ENCODE measurements at places on chromosomes 2 and 18.

- no peak for DNase-seq
Observed at GRCh38 chr2:235026649-235027557, 75.1 kb downstream of the SH3BP4 start.

GRCh38 chr2:238670111-238670585 lies 177.7 kb upstream of the TWIST2 start:
- no peak for DNase-seq

- DNase-seq, result no peak
Observed at GRCh38 chr2:160574468-160575140, 81.0 kb upstream of the RBMS1 start.

GRCh38 chr2:239461291-239462190 lies 60.7 kb upstream of the HDAC4 start:
- DNase-seq, result no peak

DNA sequence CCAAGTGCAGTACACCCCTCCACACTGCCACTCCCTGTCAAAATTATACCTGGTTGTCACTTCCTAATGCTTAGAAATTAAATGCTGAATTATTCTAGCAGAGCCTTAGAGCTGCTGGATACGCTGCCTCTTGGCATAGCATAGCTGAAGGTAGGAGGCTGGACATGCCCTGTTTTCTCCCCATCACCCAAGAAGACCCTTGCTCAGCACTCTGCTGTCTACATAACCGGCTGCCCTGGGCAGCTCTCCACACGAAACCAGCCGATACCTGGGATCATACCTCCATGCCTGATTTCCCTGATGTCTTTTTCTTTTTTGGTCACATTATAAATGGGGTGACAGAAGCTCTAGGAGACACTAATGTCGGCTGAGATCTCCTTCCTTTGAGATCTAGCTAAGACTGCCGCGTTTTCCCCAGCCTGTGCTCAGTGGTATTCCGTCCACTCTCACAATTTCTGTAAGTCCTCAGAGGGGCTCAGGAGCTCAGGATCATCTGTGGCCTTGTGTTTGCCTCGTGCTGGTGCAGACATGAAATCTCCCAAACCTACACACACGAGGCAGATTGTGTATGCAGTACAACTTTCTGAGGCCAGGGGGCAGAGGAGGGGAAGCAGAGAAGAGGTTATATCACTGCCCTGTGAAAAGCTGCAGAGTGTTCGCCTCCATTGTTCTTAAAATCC lies 13.5 kb upstream of the ZAP70 start:
- DNase-seq, result peak; percentile 33

- DNase-seq, result no peak
Observed at GRCh38 chr2:180289627-180290026, 282.5 kb upstream of the CWC22 start.

GRCh38 chr2:127475788-127476187 lies 50.5 kb downstream of the IWS1 start:
- DNase-seq, result no peak

- no peak for DNase-seq
Observed at GRCh38 chr2:4762951-4763376, 929.2 kb upstream of the SOX11 start.

DNA sequence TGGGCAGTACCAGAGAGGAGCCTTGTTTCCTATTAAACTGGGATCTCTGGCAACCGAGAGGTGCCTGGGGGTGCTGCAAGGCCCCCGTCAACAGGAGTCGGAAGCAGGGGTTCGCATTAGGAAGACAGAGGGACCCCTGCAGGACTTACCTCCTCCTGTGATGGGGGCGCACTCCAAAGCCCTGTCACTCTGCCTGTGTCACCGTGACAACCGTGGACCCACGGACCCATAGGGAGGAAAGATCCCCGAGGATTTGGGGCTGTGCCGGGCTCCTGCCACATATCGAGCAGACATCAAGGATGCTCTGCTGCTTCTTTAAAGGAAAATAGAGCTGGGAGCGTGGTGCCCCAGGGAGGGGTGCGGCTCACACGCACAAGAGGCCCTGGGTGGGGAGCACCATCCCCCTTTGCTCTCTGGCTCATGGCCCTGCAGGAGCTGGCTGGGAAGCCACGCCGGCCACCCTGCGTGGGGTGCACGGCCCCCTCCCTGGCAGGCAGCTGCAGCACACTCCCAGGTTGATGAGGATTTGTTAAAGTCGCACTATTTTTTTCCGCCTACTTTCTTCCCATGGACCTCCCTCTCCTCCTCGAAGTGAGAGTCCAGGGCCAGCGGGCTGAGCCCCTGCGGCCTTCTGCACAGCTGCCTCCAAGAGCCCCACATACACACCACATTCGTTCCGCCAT lies 167.5 kb downstream of the TWIST2 start:
- DNase-seq, result no peak

GRCh38 chr18:35460736-35461161 lies 37.0 kb downstream of the INO80C start:
- DNase-seq, result no peak

DNA sequence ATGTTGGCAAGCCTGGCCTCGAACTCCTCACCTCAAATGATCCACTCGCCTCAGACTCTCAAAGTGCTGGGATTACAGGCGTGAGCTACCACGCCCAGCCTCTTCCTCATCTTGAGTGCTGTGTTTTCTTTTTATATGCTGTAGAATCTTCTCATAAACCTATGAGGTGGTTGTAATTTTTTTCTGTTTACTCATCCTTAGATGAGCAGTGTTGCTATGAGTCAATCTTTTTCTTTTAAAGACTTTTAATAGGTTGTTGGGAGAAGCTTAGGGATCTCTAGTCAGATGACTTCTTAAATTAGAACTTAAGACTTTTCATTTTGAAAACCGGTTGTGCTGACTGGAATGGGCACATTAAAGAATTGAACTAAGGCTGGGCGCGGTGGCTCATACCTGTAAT lies 8.7 kb upstream of the AAK1 start:
- DNase-seq, result no peak

DNA sequence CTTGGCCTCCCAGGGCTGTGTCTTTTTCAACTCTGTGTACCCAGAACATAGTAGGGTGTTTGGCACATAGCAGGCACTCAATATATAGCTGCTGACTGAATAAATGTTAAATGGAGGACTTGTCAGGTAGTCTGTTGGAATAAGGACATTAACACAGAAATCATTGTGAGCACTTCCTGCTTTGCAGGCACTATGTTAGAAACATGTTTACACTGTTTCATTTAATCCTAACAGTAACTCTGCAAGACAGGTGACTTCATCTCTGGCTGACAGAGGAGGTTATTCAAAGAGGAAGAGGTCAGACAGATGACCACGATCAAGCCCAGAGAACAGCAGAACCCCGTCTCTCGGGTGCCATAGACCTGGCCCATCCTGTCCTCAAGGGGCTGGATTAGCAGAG lies 28.0 kb upstream of the PIEZO2 start:
- DNase-seq, result no peak

- DNase-seq, result no peak
Observed at GRCh38 chr2:160365716-160366367, 127.8 kb downstream of the RBMS1 start.

DNA sequence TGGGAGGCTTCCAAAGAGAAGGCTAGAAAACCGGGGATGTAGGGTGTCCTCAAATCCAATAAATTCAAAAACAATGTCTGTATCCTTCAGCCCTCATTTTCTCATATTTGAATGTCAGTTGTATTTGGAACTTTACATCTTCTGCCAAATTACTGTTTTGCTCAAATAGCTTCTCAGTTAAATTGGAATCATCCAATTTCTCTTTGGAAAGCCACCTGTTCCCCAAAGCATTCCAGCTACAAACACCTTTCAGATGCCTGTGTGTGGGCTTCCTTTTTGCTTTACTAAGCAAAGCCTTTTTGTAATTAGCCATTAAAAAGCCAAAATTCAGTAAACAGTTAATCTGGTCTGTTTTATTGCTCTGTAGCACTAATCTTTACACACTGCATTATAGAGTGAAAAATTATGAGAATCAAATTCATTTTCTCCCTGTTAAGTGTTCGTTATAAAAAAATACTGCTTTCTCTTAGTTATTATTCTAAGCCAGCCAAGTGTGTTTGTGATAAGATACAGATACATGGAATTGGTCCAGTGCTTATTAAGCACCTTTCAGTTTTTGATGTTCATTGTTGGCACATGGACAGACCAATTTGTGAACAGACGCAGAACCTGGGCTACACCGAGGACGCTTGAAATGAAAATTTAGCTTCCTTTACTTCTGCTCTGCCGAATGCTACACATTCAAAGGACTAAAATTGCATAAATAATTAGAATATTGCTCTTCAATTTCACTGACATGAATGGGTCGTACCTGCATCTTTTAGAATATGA lies 151.6 kb downstream of the RTN4 start:
- DNase-seq, result no peak

- DNase-seq, result no peak
Observed at GRCh38 chr2:231172025-231172424, 26.4 kb upstream of the ARMC9 start.

DNA sequence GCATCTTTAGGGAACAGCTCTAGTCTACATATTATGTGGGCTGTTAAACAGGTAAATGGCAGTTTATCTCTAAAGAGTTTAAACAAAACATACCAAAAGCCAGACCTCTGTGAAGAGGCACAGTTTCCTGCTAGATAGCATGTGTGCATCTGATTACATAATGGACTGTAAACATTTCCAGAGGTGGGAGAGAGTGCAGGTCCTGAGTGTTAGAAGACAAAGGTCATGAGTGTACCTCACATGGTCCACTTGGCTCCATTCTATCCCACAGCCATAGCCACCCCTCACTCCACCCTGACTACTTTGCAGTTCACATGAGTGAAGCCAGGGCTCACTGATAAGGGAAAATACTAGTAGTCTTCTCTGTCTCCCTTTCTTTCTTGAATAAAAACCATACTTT lies 233.4 kb downstream of the MTX2 start:
- no peak for DNase-seq

- DNase-seq, result no peak
Observed at GRCh38 chr18:35038881-35039491, 2.2 kb upstream of the MAPRE2 start.

- no peak for DNase-seq
Observed at GRCh38 chr2:186551323-186552050, 38.4 kb upstream of the ITGAV start.

DNA sequence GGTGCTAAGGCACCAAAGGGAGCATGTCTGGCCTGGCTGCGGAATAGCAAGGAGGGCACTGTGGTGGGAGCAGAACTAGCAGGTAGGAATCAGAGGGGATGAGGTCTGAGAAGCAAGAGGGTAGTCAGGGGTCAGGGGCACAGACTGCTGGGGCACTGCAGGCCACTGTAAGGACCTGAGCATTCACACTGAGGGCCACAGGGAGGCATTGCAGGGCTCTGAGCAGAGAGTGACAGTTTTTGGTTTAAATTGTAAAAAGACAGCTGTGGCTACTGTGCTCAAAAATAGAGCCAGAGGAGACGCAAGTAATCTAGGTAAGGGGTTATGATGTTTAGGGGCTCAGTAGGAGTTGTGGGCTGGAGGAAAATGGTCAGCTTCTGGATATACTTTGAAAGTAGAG lies 41.5 kb downstream of the ARHGAP25 start:
- DNase-seq, result no peak

DNA sequence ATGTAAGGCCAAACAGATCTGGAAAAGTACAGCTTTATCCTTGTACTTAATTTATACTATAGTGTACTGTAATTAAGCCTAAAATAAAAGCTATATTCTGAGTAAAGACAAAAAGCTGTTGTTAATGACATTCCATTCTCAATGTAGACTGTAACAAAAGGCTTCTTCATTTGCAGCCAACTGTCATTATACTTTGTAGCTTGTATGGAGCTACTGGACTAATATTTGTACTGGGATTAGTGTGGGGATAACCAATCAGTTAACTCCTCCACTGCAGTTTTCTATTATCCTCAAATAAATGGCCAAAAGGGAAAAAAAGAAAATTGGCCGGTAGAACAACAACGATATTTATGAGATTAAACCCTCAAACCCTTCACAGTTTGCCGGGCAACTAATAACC lies 66.5 kb downstream of the STK39 start:
- no peak for DNase-seq

DNA sequence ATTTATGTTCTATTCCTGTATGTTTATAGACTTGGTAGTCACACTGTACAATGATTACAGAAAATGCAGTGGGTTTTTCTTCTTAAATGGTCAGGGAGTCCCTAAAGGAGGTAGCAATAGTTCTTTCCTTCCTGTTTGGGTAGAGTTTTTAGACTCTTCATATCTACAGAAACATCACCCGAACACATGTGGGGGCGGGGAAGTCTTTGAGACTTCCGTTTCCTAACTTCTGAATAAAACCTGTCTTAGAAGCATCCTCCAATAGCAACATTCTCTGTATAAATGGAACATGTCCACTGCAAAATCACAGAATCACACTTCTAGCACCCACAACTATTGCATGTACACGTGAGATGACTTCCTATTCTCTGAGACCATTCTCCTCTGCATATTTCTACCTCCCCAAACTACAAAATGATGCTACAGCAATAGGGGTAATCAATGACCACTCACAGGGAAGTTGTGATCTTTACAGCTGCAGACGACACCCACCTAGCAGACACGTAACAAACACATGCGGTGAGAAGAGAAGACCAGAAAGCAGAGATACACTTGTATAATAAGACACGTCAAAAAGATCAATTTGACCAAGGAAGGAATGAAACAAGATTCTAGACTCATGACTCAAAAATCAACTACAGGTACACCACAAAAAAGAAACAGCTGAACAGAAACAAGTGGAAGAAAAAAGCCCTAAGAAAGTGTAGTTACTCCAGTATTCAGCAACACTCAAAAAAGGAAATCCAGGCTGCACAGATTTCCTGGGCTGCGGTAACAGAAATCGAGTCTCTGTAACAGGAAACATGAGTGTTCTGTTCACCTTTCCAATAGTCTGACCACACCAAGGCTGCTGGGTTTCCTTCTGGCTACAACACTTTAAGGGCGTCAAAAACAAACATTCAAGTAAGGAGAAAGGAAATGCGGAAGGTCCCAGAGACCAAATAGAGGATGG lies 120.4 kb downstream of the ZNF516 start:
- DNase-seq, result no peak

GRCh38 chr2:16223161-16223840 lies 283.0 kb downstream of the MYCN start:
- no peak for DNase-seq

DNA sequence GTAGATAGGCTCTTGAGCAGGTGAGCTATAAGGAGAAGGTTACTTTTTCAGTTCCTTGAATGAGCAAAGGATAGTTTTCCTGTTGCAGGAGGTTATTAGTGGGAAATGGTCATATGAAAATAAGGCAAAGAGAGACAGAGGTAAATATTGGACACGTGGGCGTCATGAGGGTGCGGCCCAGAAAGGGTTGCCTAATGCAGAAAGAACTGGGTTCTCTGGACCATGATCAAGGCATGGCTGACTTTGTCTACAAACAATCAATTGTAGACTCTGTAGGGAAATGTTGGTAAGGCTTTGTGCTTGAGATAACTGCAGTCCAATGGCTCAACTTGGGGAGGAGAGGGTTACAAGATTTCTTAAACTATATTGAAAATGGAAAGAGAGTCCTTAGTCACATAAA lies 585.8 kb downstream of the BCL11A start:
- DNase-seq, result no peak

- DNase-seq, result no peak
Observed at GRCh38 chr2:201194097-201194496, 11.2 kb downstream of the CASP10 start.

DNA sequence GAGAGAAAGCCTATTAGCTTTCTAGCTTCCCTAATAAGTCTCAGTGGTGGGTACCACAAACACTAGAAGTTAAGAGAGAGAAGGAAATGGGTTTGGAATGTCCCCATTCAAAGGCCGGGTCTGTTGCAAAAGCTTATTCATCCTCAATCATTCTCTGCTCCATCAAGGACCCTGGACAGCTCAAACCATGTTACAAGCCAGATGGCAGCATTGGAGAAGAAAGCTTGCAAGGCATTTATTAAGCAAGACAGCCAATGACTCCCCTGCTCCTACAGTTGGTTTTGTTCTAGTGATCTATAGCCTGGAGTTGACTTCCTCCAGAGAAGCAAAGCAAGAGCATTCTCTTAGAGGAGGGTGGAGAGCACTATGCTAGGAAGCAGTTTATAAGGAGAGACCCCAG lies 86.9 kb upstream of the LMAN1 start:
- DNase-seq, result no peak
